Hindlimb muscle (tissue), 1 donor: ENCODE measurements at places on chromosomes 12 and 14. TPM values are rescaled to one million over a fixed set of nuclear protein-coding genes. Genes with fewer than 3 reads are reported as not detected.

GRCh38 chr12:94649349-94650142 is 811 bp downstream of the TMCC3 start:
- DNase-seq, result peak; percentile 34

DNA sequence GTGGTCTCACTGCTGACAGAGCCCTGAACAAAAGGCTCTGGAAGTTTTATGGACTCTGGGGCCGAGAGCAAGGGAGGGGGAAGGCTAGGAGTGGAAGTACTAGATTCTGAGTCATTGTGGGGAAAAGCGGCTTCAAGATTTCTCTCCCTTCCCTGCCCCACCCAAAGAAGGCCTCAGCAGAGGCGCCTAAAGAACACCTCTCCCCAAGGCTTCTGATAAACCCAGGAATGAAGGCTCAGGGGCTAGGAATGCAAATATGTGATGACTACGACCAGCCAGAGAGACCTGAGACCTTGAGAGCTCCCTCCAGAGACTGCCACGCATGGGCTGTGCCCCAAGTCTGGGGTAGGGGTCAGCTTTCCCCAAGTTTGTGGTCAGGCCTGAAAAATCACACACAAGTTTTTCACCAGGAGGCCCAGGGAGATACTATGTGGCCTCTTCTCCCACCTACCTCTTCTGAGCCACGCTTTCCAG is 130.7 kb upstream of the HIF1A start:
- no peak for DNase-seq

DNA sequence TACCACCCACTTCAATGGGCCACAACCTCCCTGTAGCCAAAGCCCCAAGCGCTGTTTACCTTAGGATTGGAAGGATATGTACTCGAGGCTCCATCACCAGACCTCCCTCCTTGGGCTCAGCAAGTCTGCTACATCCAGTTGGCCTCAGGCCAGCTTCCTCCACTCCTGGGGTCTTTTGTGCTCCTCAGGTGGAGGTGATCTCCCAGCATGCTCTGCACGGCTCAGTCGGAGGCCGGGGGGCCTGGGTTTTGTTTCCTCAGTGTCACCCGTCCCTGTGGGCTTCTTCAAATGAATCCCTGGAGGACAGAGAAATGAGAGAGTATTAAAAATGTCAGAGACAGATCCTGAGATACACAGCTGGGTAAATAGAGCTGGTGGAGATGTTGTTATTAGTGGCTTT is 723.1 kb upstream of the TBX3 start:
- no peak for DNase-seq

RDH16 gene
- polyA plus RNA-seq, result 0.57 TPM

GRCh38 chr12:77572371-77572770 is 258.3 kb upstream of the NAV3 start:
- DNase-seq, result no peak

NKX2-8 gene
- polyA plus RNA-seq, result not detected

GRCh38 chr14:100523843-100524169 is 63.4 kb downstream of the BEGAIN start:
- no peak for DNase-seq

- no peak for DNase-seq
Measured at GRCh38 chr12:82426081-82426480, 67.8 kb downstream of the METTL25 start.

- no peak for DNase-seq
Measured at GRCh38 chr12:95784286-95784685, 6.3 kb downstream of the NTN4 start.

DNA sequence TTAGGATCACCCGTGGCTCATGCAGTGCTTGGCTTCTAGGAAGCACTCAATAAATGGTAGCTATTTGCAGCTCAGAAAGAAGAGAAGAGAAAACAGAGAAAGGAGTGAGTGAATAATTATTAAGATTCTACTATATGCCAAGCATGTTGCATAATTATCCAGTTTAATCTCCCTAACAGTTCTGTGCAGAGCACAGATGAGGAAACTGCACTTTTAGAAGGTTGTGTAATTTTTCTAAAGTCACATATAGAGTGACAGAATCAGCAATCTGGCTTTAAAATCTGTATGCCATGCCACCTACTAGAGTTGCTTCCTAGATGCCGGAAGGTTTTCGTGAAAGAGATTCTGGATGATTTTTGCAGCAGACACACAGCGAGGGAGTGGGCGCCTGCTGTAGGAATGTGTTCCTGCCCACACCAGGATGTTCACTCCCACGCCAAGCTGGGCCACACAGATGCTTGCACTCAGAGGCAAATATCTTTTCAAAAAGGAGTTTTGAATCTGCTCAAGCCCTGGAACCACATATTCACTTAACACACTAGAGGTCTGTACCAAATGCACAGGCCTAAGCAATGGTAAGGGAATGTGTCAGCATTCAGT is 50.2 kb upstream of the SMCO2 start:
- DNase-seq, result no peak

KERA gene
- polyA plus RNA-seq, result 16.7 TPM
